ENCODE measurements at places on chromosomes 2 and 18.
A peak's percentile ranks its signal among the peaks of the same experiment; 100 is the strongest.

DNA sequence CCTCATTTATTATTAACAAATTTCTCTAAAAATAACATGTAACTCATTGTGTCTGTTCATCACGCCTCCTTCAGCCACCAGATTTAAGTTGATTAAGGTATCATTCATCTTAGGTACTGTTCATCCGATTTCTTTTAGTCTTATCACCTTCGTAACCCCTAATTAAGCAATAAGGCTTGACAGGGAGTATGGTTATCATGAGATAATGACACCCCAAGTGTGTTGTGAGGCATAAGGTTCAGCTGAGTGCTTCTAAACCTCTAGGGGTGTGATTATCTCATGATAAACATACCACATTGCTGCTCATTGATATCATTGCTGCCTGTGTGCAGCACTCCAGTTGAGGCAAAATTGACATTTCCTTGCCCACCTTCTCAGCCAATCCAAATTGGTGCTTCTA lies 158.9 kb upstream of the BOD1L2 start:
- no peaks in the 10 kb centered on the region for H3K27me3 ChIP-seq
- DNase-seq, result no peak
- H3K36me3 ChIP-seq, result no peaks in the 10 kb centered on the region
- no peak overlapping the region for H3K27ac ChIP-seq

- no peaks in the 10 kb centered on the region for H3K36me3 ChIP-seq
- H3K27me3 ChIP-seq, result no peaks in the 10 kb centered on the region
- H3K27ac ChIP-seq, result no peak overlapping the region
Measured at GRCh38 chr2:23397478-23397877, 12.5 kb downstream of the KLHL29 start.

GRCh38 chr2:200099256-200099655 lies 143.9 kb downstream of the MAIP1 start:
- H3K4me1 ChIP-seq, result no peaks in the 10 kb centered on the region
- no peaks in the 10 kb centered on the region for H3K36me3 ChIP-seq
- H3K27me3 ChIP-seq, result no peaks in the 10 kb centered on the region
- no peak overlapping the region for H3K4me3 ChIP-seq

DNA sequence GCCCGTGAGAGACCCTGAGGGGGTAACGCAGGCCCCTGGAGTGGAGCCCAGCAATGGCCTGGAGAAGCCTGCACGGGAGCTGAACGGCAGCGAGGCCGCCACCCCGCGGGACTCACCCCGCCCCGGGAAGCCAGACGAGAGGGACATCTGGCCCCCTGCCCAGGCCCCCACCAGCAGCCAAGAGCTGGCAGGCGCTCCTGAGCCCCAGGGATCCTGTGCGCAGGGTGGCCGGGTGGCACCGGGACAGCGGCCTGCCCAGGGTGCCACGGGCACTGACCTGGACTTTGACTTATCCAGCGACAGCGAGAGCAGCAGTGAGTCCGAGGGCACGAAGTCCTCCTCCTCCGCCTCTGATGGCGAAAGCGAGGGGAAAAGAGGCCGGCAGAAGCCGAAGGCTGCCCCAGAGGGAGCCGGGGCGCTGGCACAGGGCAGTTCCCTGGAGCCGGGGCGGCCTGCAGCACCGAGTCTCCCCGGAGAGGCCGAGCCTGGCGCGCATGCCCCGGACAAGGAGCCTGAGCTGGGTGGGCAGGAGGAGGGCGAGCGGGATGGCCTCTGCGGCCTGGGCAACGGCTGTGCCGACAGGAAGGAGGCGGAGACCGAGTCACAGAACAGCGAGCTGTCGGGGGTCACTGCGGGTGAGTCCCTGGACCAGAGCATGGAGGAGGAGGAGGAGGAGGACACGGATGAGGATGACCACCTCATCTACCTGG lies 35.1 kb downstream of the CTDP1 start:
- H3K4me1 ChIP-seq, result no peaks in the 10 kb centered on the region
- no peaks in the 10 kb centered on the region for H3K27me3 ChIP-seq
- peaks cover 63% of the 10 kb centered on the region for H3K36me3 ChIP-seq
- DNase-seq, result no peak

DNA sequence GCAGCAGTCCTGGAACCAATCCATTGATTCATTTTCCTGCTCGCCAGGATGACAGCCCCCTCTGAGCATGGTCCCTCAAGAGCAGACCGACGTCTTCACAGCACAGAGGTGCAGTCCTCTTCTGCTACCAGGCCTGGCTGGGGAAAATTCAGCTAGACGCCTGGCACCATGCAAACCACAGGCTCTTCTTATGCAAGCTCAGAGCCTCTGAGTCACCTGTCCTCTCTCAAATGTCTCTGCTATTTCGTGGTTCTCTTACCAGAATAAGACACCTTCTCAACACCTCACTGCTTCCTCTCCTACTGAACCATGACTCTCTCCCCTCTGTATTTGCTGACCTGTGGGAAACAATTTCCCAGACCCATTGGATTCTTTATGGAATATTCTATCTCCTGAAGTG lies 79.8 kb upstream of the CYRIA start:
- no peaks in the 10 kb centered on the region for H3K36me3 ChIP-seq
- no peaks in the 10 kb centered on the region for H3K4me1 ChIP-seq
- no peak overlapping the region for H3K4me3 ChIP-seq
- no peaks in the 10 kb centered on the region for H3K27me3 ChIP-seq
- H3K27ac ChIP-seq, result no peak overlapping the region

DNA sequence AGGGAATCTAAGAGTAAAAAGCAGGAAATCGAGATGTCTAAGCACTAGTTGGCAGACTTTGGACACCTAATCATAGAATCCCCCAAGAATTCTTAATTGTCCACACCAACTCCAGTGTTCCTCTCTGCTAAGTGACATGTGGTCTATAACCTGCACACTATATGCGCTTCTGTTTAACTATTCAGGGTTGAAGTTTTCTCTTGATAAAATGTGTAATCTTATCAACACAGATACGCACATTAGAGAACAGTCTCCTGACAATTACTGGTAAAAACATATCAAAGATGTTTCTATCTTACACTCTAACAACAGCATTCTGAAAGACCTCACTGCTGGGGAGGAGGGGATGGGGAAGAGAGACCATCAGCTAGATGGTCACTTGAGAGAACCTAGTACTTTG lies 3.9 kb downstream of the ABCB11 start:
- no peak for DNase-seq
- H3K4me1 ChIP-seq, result no peaks in the 10 kb centered on the region
- H3K27ac ChIP-seq, result no peak overlapping the region
- no peaks in the 10 kb centered on the region for H3K27me3 ChIP-seq

- DNase-seq, result no peak
- no peak overlapping the region for H3K27ac ChIP-seq
- H3K36me3 ChIP-seq, result no peaks in the 10 kb centered on the region
- no peaks in the 10 kb centered on the region for H3K4me1 ChIP-seq
- no peak overlapping the region for H3K4me3 ChIP-seq
Measured at GRCh38 chr2:175829741-175830140, 172.3 kb downstream of the LNPK start.

DNA sequence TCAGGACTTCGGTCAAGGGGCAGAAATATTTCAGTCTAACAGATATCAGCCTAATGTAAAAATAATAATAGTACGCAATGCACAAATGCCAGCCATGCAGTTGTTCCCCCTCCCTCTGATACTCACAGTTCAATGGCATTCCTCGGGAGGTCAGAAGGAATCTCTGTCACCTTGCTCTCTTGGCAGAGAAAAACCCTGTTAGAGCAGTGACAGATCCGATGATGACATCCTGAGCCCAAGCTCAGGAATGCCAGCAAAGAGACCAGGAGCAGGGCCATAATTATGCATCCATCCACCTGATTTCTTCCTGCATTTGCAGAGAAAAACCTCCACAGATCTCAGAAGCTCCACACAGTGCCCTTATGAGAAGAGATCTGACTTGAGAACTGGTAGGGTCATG lies at the start of gene FSHR:
TSS of gene FSHR (minus strand) at position 376 of the 400 bp plus-strand sequence. CDS start at position 278, 98 bp downstream.
- H3K4me1 ChIP-seq, result peaks cover 20% of the 10 kb centered on the region
- H3K36me3 ChIP-seq, result no peaks in the 10 kb centered on the region
- no peak for DNase-seq
- H3K27ac ChIP-seq, result no peak within 1 kb of the TSS

- H3K4me3 ChIP-seq, result no peak overlapping the region
- DNase-seq, result no peak
- H3K36me3 ChIP-seq, result peaks cover 12% of the 10 kb centered on the region
- H3K27me3 ChIP-seq, result no peaks in the 10 kb centered on the region
- H3K4me1 ChIP-seq, result no peaks in the 10 kb centered on the region
- no peak overlapping the region for H3K27ac ChIP-seq
Measured at GRCh38 chr2:152696476-152696875, 20.8 kb downstream of the PRPF40A start.

- no peak overlapping the region for H3K4me3 ChIP-seq
- H3K27me3 ChIP-seq, result no peaks in the 10 kb centered on the region
- DNase-seq, result no peak
- H3K36me3 ChIP-seq, result no peaks in the 10 kb centered on the region
- no peak overlapping the region for H3K27ac ChIP-seq
Measured at GRCh38 chr2:56583796-56584315, 400.1 kb downstream of the CCDC85A start.

GRCh38 chr2:127278959-127279358 lies 15.0 kb downstream of the ERCC3 start:
- DNase-seq, result peak; percentile 28
- H3K4me1 ChIP-seq, result no peaks in the 10 kb centered on the region
- H3K27ac ChIP-seq, result no peak overlapping the region
- H3K4me3 ChIP-seq, result no peak overlapping the region

DNA sequence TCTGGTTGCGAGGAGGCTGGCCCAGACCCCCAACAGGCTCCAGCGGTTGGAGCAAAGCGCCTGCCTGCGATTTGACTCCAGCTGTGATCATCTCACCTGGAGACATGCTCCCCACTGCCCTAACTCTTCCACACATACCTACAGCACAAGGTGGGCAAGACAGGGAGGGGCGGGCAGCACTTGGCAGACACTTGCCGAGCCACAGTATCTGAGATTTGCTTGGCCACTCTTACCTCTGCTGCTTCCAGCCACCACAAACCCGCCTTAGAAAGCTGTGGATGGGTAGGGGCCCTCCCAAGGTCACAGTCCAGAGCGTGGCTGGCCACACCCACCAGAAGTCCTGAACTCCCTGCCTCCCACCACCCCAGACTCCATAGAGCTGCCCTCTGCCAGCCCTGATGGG lies 8.2 kb downstream of the CYP26B1 start:
- no peak overlapping the region for H3K4me3 ChIP-seq
- no peaks in the 10 kb centered on the region for H3K36me3 ChIP-seq
- peaks cover 46% of the 10 kb centered on the region for H3K4me1 ChIP-seq
- H3K27ac ChIP-seq, result no peak overlapping the region
- peak; percentile 38 for DNase-seq

- no peaks in the 10 kb centered on the region for H3K36me3 ChIP-seq
- no peaks in the 10 kb centered on the region for H3K4me1 ChIP-seq
- no peaks in the 10 kb centered on the region for H3K27me3 ChIP-seq
- DNase-seq, result no peak
- H3K27ac ChIP-seq, result no peak overlapping the region
Measured at GRCh38 chr2:230908092-230908594, 16.9 kb downstream of the GPR55 start.

DNA sequence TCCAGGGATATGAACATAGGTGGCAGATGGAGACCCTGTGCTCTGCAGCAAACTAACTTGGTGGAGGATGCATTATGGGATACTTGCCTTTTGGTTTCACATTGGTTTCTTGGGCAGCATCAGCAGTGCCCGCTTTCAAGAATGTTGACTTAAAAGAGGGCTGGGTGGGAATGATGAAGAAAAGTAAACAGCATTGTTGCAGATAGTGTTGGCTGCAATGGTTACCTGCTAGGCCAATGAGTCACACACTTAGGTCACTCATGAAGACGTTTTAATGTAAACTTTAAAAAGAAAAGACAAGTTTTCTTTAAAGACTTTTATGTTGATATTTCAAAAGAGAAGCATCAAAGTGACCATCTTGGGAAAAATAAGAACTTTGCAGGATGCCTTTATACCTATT lies 26.1 kb upstream of the FAM237A start:
- H3K27me3 ChIP-seq, result no peaks in the 10 kb centered on the region
- no peak for DNase-seq
- no peaks in the 10 kb centered on the region for H3K36me3 ChIP-seq
- peak overlapping the region; percentile 39 for H3K27ac ChIP-seq

GRCh38 chr18:5879479-5879882 lies 15.8 kb downstream of the TMEM200C start:
- H3K4me1 ChIP-seq, result no peaks in the 10 kb centered on the region
- no peaks in the 10 kb centered on the region for H3K27me3 ChIP-seq
- H3K4me3 ChIP-seq, result no peak overlapping the region

DNA sequence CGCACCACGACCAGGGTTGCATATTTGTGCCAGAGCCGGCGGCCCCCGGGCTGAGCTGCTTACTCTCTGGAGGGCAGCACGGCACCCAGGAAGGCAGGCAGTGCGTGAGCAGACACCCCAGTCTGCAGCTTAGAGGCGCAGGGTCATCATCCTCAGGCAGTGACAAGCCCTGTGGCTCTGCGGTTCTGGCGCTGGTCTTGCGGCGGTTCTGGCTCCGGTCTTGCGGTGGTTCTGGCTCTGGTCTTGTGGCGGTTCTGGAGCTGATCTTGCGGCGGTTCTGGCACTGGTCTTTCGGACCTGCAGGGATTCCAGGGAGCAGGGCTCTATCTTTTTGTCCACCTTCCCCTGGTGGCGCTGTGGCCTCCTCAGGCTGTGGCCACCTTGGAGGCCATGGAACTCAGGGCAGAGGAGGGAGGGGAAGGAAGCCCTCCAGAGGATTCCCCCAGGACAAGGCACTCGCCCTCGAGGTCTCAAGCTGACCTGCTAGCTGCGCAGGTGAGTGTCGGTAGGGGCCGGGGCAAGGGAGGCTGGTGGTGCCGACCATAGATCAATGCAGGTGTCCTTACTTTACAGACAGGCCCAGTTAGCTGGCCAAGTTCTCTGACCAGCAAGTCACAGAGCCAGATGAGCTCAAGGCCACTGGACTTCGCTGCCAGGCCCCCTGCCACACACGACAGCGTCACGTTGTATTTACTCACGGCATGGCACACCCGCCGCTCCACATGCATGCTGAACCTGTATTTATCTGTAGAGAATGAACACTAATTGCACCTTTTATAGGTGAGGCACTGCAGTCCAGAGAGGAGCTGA lies 14.9 kb downstream of the ESPNL start:
- H3K36me3 ChIP-seq, result no peaks in the 10 kb centered on the region
- H3K4me3 ChIP-seq, result no peak overlapping the region
- H3K27ac ChIP-seq, result no peak overlapping the region
- no peaks in the 10 kb centered on the region for H3K27me3 ChIP-seq

GRCh38 chr2:238483021-238483420 lies 56.3 kb downstream of the ASB1 start:
- H3K4me3 ChIP-seq, result no peak overlapping the region
- no peaks in the 10 kb centered on the region for H3K4me1 ChIP-seq
- H3K36me3 ChIP-seq, result no peaks in the 10 kb centered on the region

- peak within 1 kb of the TSS; percentile 50 for H3K4me3 ChIP-seq
- H3K27me3 ChIP-seq, result peaks cover 9% of the 10 kb centered on the region
- H3K36me3 ChIP-seq, result no peaks in the 10 kb centered on the region
- peaks cover 20% of the 10 kb centered on the region for H3K4me1 ChIP-seq
- DNase-seq, result no peak
- no peak within 1 kb of the TSS for H3K27ac ChIP-seq
Measured at GRCh38 chr2:98935777-98936352, at the start of gene CRACDL. Gene CRACDL, minus strand, starts transcription at chr2:98936225. Its CDS starts 89,425 bp downstream, at chr2:98846800.

- peaks cover 34% of the 10 kb centered on the region for H3K4me1 ChIP-seq
- H3K36me3 ChIP-seq, result no peaks in the 10 kb centered on the region
- no peak overlapping the region for H3K27ac ChIP-seq
- DNase-seq, result no peak
Measured at GRCh38 chr2:289362-290089, 1.6 kb upstream of the ALKAL2 start.

Measured in right atrium auricular region (tissue), 2 donors.